Left renal cortex interstitium (tissue), 4 donors: ENCODE measurements at places on chromosomes 16 and 17.

- DNase-seq, result no peak
Measured at GRCh38 chr17:550463-551180, 164.0 kb downstream of the VPS53 start.

GRCh38 chr16:17154981-17155380, 315.8 kb downstream of the XYLT1 start:
- no peak for DNase-seq

- DNase-seq, result no peak
Measured at GRCh38 chr17:9389111-9389527, 186.5 kb downstream of the STX8 start.

GRCh38 chr16:21952040-21952792, 945 bp upstream of the UQCRC2 start:
- no peak for DNase-seq

DNA sequence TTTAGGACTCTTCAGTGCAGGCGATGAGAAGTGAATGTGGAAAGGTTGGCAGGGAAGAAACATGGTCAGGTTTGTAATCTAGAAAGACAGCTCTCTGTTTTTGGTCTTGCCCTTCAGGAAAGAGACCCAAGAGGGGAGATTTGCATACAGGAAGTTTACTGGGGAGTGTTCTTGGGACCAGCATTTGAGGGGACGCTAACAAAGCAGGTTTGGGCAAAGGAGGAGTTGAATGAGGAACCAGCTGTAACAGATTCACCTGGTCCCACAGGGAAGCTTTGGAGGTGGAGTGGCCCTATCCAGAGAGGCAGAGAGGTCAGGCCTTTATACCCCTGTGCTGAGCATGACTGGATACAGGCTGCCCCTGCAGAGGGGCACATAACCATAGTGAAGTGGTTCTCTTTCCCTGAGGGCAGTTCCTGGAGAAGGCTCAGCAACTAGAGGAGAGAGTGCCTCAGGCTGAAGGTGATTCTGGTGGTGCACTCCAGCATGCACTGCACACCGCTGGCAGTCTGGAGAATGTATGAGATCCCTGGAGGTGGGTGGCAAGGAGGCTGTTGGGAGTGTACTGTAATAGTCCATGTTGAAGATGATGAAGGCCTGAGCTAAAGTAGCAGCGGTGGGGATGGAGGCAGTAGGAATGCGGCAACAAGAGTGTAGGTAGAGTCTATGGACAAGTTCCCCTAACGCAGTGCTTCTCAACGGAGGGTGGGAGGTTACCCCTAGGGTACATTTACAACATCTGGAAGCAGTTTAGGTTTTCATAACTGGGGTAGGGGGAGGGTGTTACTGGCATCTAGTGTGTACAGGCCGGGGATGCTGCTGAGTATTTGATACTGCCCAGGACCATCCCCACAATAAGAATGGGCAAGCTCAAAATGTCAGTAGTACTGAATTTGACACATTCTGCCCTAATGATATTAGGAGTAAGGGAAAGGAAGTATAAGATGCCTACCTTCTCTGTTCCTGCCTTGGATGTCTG, 37.2 kb downstream of the MAP2K6 start:
- no peak for DNase-seq
